T follicular helper cell (primary cell): ENCODE measurements at places on chromosomes 4 and X.

GRCh38 chr4:121216461-121216860 lies 52.3 kb upstream of the TNIP3 start:
- no peak for DNase-seq

- DNase-seq, result no peak
Observed at GRCh38 chr4:86060341-86060740, 299.5 kb downstream of the MAPK10 start.

DNA sequence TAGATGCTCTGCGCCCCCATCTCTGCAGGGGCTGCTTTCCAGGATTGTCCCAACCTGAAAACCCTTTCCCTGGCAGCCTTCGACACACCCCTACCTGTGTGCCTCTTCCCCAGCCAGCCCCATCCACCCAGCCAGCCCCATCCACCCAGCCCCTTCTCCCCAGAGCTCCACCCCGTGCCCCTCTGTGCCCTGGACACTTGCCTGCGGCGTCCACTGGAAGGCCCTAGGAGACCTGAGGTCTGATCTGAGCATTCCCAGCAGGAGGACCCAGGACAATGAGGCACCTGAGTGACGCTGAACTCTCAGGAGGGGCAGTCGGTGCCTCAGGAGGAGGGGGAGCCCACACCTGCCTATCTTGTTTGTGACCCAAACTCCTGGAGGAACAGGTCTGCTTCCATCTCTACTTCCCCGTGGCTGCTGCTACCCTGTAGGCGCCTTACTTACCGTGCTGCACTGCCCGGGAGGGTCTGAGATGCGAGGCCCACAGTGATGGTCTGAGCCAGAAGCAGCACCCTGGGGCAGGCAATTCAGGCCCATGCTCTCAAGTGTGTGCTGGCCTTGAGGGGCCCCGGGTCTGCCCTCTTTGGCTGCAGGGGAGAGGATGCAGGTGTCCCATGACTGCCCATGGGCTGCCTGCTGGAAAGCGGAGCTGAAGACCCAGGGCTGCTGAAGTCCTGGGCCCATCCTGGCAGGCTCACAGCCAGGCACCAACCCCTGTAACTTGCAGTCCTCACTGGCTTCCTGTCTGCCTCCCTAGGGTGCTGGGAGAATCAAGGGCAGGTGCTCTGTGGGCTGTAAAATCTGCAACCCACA lies 4.9 kb downstream of the LRPAP1 start:
- no peak for DNase-seq

GRCh38 chr4:151359576-151359975 lies 34.2 kb upstream of the SH3D19 start:
- DNase-seq, result no peak

GRCh38 chr4:170047771-170048354 lies 21.7 kb upstream of the MFAP3L start:
- DNase-seq, result peak; percentile 25

DNA sequence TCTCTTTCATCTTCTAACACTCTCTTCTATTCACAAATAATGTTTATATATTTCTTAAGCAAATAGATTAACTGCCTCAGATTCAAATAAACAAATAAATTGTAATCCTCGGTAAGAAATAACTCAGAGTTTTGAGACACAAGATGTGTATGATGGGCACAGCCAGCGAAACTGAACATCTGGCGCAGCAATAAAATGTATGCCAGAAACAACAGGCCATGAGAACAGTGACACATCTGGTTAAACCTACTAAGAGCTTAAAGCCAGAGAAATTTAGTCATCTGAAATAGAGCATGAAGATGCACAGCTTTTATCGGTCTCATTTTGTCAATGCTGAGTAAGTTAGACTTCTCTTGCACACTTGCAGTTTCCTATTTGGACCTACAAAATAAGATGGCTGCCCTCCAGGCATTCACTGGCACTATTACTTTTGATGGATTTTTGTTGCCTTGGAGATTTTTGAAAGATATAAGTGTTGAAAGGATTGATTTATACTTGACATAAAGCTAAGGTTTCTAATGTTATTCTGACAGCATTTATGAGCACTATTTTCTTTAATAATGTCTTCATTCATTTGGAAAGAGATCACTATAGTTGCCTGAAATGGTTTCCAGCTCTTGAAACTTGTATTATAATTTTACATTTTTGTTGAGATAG lies 1444.0 kb downstream of the PCDH18 start:
- no peak for DNase-seq

- no peak for DNase-seq
Observed at GRCh38 chr4:154088741-154089140, 299.9 kb upstream of the SFRP2 start.

DNA sequence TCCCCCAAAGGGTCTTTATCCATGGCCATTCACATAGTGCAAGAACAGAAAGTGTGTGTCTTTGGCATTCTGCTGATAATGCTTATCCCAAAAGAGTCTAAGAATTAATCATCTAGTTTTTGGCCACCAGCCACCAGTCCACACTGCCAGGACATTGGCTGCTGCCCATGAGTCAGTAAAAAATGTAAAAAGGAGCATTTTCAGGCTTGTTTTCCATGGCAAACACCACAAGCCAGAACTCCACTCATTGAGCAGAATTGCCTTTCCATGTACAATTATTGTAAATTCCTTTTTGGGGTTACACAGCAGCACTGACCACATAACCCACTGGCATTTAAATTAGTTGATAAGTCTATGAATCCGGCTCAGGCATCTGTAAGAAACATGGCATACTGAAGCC lies 89.2 kb upstream of the PRDX4 start:
- DNase-seq, result no peak

GRCh38 chr4:75658876-75659275 lies 14.3 kb downstream of the G3BP2 start:
- DNase-seq, result no peak

- no peak for DNase-seq
Observed at GRCh38 chr4:69727926-69728325, 32.5 kb downstream of the SULT1B1 start.

DNA sequence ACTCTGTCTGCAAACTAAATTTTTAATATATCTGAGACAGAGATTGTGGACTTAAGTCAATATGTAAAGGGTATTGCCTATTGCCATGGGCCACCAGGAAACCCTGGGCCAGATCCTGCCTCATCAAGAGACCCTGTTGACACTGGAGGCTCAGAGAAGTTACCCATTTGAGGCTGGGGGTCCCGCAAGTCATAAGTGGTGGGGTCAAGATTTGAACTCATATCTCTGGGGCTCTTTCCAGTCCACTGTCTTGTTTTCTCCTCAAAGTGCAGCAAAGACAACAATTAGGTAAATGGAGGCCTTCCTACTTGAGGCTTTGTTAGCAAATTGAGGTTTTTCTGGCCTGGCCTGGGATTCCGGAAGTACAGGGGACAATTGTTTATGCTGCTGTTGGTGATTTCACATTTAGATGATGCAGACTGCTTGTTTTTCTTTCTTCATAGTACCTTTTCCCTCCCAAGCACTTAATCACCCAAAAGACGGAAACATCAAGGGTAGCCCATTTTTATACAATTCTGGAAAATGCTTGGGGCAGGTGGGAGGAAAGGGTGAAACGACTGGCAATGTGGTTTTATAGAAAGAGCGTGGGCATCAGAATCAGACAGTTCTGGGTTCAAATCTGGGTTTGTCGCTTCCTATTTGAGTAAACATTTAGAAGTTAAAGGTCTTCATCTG lies 160.0 kb downstream of the SMIM20 start:
- DNase-seq, result no peak

DNA sequence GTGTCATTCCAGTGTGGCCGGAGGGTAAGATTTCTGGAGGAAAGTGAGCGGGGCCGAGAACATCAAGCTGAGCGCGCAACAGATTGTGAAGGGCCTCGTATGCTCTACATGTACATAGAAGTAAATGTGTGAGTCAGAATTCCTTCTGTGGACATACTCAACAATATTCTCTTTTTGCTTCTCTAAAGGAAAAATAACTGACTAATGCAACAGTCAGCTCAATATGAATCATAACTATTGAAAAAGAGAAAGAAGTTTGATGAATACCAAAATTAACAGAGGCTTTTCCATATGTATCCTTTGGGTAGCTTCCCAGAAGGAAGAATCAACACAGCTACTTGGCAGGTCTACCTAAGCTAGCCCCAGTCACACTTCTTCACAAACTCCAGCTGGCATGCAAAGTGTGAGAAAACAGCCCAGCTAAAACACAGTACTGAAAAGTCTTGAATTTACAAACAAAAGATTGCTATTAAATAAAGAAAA lies 87.5 kb upstream of the ZFP42 start:
- no peak for DNase-seq

- DNase-seq, result no peak
Observed at GRCh38 chrX:153631907-153632594, 15.0 kb upstream of the DUSP9 start.

DNA sequence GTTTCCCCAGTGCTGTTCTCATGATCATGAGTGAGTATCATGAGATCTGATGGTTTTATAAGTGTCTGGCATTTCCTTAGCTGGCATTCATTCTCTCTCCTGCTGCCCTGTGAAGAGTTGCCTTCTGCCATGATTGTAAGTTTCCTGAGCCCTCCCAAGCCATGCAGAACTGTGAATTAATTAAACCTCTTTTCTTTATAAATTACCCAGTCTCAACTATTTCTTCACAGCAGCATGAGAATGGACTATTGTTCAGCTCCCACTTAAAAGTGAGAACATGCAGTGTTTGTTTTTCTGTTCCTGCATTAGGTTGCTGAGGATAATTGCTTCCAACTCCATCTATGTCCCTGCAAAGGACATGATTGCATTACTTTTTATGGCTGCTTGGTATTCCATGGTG lies 311.7 kb upstream of the CTSO start:
- DNase-seq, result no peak

DNA sequence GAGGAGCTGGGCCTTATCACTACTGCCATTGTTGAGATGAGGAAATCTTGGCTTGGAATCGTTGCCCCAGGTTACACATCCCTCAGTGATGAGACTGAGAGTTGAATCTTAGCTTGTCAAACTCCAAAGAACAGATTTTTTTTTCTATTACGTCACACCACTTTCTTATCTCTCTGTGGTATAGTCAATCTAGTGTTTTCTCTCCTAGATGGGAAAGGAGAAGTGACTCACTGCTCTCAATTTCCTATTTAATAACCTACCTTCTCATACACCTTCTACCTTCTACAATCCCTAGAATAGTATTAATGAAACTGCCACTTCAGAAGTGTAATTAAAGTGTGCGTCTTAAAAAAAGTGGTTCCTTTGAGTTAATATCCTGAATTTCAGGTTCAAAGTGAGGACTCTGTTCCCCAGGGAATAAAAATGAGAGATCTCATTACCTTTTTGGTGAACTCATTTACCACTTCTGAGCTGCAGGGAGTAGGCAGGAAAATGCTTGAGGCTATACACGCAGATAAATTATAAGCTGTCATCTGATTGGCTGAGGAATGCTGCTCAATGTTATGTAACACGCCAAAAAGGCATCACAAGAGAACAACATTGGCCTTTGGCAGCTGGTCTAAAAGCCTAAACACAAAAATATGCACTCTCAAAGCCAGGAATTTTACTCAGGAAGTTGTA lies 59.3 kb downstream of the MAD2L1 start:
- DNase-seq, result no peak

DNA sequence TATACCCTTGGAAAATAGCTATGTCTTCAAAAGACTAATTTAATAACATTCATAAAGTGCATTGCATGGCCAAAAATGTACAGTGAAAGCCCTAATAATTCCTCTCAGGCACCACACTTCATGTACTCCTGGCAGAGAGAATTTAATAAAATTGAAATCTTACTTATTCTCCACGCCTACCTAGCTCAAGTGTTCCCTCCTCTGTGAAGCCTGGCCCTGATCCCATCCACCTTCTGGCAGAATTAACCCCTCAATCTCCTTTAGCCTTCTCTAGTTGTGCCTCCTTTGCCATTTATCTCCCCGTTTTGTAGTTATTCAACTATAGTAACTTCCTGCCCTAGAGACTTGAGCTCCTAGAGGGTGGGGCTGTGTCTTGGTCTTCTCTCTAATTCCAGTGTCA lies 26.7 kb downstream of the ACE2 start:
- no peak for DNase-seq

- no peak for DNase-seq
Observed at GRCh38 chr4:84498935-84499623, at the start of gene NKX6-1. Gene NKX6-1, minus strand, starts transcription at chr4:84499292. Its CDS starts 1,064 bp downstream, at chr4:84498228.

GRCh38 chr4:116387937-116388474 lies 697.4 kb downstream of the TRAM1L1 start:
- DNase-seq, result no peak

DNA sequence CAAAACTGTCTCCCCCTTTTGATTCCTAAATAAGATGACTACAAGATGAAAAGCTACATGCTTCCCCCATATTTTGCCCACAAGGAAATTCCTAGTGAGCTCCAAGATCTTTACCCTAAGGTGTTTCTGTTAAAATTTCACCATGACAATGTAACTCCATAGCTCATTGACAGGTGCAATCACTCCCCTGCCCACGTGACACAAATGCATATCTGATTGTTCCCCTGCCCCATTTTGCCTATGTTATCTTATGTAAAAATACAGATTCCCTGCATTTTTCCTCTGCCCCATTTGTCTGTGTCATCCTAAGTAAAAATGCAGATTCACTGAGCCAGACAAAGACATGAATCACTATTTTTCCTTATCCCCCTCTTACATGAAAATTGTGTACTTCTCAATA lies 66.7 kb downstream of the GPRASP3 start:
- DNase-seq, result no peak

- no peak for DNase-seq
Observed at GRCh38 chrX:20230406-20230805, 36.3 kb downstream of the RPS6KA3 start.
